ENCODE measurements at places on chromosomes 4 and X. TPM values are rescaled to one million over a fixed set of nuclear protein-coding genes. Genes with fewer than 3 reads are reported as not detected.

SLC49A3 gene
- 15.5 TPM for total RNA-seq

RAP2C gene
- 23.7 TPM for total RNA-seq

SNX25 gene
- 23.5 TPM for total RNA-seq

CD38 gene
- total RNA-seq = 0.33 TPM

DAPP1 gene
- not detected for total RNA-seq

HMX1 gene
- not detected for total RNA-seq

UPF3B gene
- 1.8 TPM for total RNA-seq

USP17L11 gene
- not detected for total RNA-seq

SULT1E1 gene
- total RNA-seq = not detected

PROM1 gene
- not detected for total RNA-seq

PABPC1L2A gene
- total RNA-seq = not detected

IL2RG gene
- total RNA-seq = not detected

SLC38A5 gene
- 78.2 TPM for total RNA-seq

TAF7L gene
- total RNA-seq = 0.58 TPM

CT55 gene
- not detected for total RNA-seq

FRMPD4 gene
- 2.8 TPM for total RNA-seq

VSIG1 gene
- total RNA-seq = not detected

RTL9 gene
- 0.17 TPM for total RNA-seq

KLHL34 gene
- under 0.01 TPM for total RNA-seq

ARR3 gene
- total RNA-seq = not detected

THAP9 gene
- 4.5 TPM for total RNA-seq

SAP30 gene
- total RNA-seq = 38.7 TPM

PLP1 gene
- 1.5 TPM for total RNA-seq

TEX11 gene
- 0.15 TPM for total RNA-seq

BLOC1S4 gene
- 22.5 TPM for total RNA-seq

TMPRSS11A gene
- total RNA-seq = not detected

SCML1 gene
- 10.3 TPM for total RNA-seq

USP17L12 gene
- not detected for total RNA-seq

ACOX3 gene
- 30.8 TPM for total RNA-seq

ARHGAP24 gene
- 35.1 TPM for total RNA-seq

SMIM31 gene
- not detected for total RNA-seq

SYTL4 gene
- total RNA-seq = 3.1 TPM

SPACA5B gene
- not detected for total RNA-seq

TMSB15A gene
- 10.2 TPM for total RNA-seq

SATL1 gene
- not detected for total RNA-seq

FGF2 gene
- total RNA-seq = 30.8 TPM

CDX4 gene
- not detected for total RNA-seq

ALAS2 gene
- not detected for total RNA-seq

DRP2 gene
- 2.3 TPM for total RNA-seq

GYG2 gene
- total RNA-seq = 9.3 TPM

PF4V1 gene
- 0.58 TPM for total RNA-seq

DDIT4L gene
- 6.5 TPM for total RNA-seq

ENPEP gene
- total RNA-seq = 0.33 TPM

DCX gene
- not detected for total RNA-seq

PFKFB1 gene
- total RNA-seq = not detected

NAP1L3 gene
- 4.9 TPM for total RNA-seq

KLB gene
- total RNA-seq = not detected

GPR50 gene
- not detected for total RNA-seq

Data from smooth muscle cell of trachea (primary cell).